ENCODE measurements at places on chromosomes 3 and 15.

GRCh38 chr3:176522436-176522835, 674.8 kb downstream of the TBL1XR1 start:
- no peak for DNase-seq

GRCh38 chr3:150583028-150583427, 20.1 kb upstream of the SELENOT start:
- no peak for DNase-seq

GRCh38 chr3:13648060-13649001, 99.4 kb downstream of the FBLN2 start:
- DNase-seq: peak; percentile 80

DNA sequence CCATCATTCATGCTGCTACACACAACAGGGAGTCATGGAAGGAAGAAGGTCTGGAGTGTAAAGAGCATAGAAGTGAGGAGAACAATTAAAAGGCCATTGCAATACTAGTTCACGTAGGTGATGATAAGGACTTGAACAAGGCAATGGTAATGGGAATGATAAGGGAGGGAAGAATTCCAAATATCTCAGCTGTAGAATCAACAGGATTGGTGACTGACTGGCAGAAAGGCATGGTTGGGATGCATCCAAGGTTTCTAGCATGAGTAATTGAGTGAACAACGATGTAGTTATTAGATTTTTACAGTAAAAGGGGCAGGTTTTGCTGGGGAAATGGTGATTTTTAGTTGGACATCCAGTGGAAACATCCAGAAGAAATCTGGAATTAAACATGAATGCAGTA, 2.4 kb upstream of the SEC62 start:
- no peak for DNase-seq

DNA sequence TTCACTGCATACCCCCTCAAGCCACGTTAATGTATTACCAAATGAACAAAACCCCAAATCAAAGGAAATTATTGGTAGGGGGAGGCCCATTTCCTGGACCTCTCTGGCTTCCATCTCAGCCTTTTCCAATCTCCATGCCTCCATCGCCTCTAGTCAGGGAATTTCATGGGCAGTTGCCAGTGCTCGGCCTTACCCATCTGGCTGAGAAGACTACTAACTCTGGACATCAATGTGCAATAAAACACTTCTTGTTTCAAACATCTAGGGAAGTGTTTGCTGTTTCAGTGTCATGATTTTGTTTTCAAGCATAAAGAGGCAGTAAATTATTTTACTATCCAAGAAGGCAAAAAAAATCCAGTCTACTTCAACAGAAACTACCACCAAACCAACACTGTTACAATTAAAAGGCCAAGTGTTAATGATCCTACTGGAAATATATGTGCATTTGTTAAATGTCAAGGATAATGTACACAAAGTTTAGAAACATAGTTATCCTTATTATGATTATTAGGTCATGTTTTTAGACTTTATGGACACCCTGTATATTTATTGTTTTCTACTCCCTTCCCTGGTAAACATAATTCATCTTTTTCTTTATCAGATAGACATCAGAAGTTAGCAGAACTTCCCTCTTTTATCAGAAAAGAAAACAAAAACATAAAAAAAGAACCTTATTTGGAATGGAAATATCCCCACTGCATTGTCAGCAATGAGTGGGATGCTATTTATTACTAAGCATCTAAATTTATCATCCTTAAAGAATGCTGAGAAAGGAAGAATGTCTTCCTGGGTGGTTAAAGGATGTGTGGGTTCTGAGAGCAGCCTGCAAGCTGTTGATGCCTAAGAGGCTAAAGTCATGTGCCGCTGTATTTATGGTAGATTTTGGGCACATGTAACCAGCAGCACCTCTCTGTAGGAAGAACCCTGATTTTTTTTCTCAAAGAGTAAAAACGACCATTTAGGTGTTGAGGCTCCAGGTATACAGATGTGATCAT, 15.2 kb downstream of the LDHAL6B start:
- no peak for DNase-seq

DNA sequence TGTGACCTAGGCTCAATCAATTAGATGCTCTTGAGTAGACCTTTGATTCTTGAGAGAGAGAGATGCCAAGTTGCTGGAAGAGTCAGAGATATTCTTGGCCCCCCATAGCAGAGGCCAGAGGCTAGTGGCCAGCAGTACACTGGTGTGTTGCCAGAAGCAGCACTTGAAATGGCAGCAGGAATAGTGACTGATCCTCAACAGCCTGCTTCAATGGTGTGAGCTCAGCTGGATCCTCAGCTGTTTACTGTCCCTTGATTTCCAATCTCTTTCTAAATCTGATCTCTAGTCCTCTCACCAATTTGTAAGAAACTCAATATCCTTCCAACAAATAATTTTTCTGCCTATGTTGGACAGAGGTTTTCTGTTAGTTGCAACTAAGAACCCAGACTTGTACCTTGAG, 170.3 kb upstream of the CCDC54 start:
- DNase-seq: no peak

GRCh38 chr3:4849739-4850138, 129.5 kb upstream of the BHLHE40 start:
- DNase-seq: no peak

GRCh38 chr3:129358177-129358771, 70.2 kb downstream of the EFCAB12 start:
- no peak for DNase-seq
